ENCODE measurements at places on chromosomes 2 and 18. TPM values are rescaled to one million over a fixed set of nuclear protein-coding genes. Genes with fewer than 3 reads are reported as not detected.

The NPPC gene
- 21.5 TPM for polyA plus RNA-seq

The GPBAR1 gene
- polyA plus RNA-seq, result not detected

The TMEM163 gene
- 3.1 TPM for polyA plus RNA-seq

The TPGS2 gene
- polyA plus RNA-seq, result 217 TPM

The MEIS1 gene
- polyA plus RNA-seq, result 46.5 TPM

The ANKRD30BL gene
- polyA plus RNA-seq, result not detected

The GREB1 gene
- polyA plus RNA-seq, result 24.5 TPM

The RNF125 gene
- 0.04 TPM for polyA plus RNA-seq

The C2orf80 gene
- polyA plus RNA-seq, result 71.5 TPM

The TRIM43 gene
- polyA plus RNA-seq, result not detected

The OTOS gene
- not detected for polyA plus RNA-seq

The GRP gene
- polyA plus RNA-seq, result not detected

The HRH4 gene
- 0.12 TPM for polyA plus RNA-seq

The COL4A4 gene
- 0.46 TPM for polyA plus RNA-seq

The CDH7 gene
- polyA plus RNA-seq, result 7.4 TPM

The ASPRV1 gene
- polyA plus RNA-seq, result 7.7 TPM

The PELI1 gene
- polyA plus RNA-seq, result 34.9 TPM

The KCTD1 gene
- 32.0 TPM for polyA plus RNA-seq

The MC5R gene
- polyA plus RNA-seq, result not detected
